Muscle of back (tissue), 13 donors: ENCODE measurements at places on chromosomes 2 and 18. TPM values are rescaled to one million over a fixed set of nuclear protein-coding genes. Genes with fewer than 3 reads are reported as not detected.

DNA sequence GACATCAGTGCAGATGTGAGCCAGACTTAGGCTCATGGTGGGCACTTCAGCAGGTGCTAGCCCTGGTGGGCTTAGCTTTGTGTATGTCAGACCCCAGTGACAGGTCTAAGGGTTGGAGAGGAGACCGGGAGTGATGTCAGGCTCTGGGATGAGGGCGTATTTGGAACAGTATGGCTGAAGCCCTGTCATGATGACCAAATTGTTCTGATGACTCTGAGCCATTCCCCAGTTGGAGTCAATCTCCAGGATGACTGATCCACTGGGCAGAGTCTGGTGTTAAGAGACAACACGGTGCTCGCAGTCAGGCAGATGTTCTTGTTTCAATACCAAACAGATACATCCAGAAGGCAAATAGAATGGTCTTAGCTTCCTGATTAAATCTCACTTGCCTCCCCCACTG, 241.5 kb downstream of the SOX11 start:
- no peak for DNase-seq

DNA sequence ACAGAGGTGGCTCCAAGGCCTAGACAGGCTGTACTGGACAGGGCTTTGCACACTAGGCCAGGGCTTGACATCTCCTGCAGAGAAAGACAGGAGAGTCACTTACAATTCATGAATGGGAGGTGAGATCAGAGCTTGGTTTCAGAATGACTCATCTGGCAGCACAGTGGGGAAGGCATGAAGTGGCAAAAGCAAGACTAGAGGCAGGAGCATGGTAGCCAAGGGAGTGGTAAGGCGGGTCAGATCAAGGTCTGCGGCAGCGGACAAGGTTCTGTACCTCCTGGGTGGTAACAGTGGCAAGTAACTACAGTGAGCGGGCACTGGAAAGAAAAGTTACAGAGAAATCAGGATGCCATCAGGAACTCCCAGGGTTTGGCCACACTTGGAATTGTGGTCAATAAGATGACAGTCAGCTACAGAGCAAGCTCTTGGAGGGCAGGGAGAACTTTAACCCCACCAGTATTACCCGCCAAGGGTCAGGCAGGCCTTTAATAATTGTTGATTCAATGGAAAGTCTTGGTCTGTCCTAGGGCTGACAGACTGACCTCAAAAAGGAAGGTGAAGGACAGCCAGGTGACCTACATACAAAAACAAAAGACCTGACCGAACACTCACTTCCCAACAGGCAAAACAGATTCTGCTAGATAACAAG, 5.7 kb downstream of the MCFD2 start:
- no peak for DNase-seq

DNA sequence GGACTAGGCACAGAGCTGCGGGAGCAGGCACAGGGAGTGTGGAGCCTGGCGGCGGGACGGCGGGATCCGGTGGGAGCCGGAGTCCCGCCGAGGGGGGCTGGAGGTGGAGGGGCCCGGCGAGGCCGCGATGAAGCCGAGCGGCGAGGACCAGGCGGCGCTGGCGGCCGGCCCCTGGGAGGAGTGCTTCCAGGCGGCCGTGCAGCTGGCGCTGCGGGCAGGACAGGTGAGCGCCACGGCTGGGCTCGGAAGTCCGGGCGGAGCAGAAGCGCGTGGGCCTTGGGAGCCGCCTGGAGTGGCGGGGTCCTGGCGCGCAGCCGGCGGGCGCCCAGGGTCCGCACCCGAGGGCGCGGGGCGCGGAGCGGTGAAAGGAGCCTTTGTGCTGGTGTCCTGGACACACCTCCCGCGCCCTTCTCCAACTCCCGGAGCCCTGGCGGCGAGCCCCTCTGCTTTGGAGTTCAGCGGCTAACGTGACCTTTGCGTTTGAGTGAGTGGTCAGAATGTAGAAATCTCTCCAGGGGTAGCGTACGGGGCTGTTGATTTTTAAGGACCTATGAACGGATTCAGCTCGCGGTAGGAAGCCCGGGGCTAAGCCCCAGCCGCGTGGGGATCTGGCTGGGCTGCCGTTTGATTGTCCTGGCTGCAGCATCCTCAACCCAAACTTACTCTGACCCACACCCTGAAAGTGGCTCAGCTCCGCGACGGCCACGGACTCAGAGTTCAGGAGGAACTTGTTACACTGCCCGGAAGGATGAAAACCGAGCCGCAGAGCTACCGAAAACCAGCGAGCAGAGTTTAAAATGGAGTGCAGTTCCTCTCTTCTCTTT, 448 bp downstream of the IMPA2 start:
- peak; percentile 51 for DNase-seq

- no peak for DNase-seq
Observed at GRCh38 chr2:241937297-241937696, 67.8 kb downstream of the RTP5 start.

DNA sequence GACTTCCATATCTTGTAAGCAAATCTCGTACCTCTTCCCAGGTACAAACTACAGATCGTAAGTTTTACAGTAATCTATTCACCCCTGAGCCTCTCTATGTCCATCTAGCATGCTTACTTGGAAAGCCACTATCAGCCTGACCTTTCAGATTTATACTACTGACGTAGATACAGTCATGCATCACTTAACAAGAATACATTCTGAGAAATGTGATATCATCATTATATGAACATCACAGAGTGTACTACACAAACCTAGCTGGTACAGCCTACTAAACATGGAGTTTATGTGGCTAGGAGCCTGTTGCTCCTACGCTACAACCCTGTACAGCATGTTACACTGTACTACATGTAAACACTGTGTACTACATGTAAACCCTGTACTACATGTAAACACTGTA, 293.2 kb upstream of the ZNF804A start:
- DNase-seq = no peak

GRCh38 chr18:76177160-76177559, 317.9 kb downstream of the ZNF516 start:
- no peak for DNase-seq

- no peak for DNase-seq
Observed at GRCh38 chr18:10745971-10746370, 220.1 kb downstream of the NAPG start.

DNA sequence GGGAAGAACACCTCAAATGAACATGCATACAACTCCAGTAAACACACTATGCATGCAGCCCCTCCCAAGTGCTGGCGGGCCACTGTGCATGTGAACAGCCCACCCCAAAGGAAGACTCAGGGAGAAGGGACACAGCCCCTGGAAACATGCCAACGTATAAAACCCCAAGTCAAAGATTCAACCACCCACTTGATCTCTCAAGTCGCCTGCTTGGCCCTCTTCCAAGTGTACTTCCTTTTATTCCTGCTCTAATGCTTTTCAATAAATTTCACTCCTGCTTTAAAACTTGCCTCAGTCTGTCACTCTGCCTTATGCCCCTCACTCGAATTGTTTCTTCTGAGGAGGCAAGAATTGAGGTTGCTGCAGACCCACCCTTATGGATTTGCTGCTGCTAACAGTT, 139.1 kb downstream of the C1D start:
- DNase-seq = no peak

DNA sequence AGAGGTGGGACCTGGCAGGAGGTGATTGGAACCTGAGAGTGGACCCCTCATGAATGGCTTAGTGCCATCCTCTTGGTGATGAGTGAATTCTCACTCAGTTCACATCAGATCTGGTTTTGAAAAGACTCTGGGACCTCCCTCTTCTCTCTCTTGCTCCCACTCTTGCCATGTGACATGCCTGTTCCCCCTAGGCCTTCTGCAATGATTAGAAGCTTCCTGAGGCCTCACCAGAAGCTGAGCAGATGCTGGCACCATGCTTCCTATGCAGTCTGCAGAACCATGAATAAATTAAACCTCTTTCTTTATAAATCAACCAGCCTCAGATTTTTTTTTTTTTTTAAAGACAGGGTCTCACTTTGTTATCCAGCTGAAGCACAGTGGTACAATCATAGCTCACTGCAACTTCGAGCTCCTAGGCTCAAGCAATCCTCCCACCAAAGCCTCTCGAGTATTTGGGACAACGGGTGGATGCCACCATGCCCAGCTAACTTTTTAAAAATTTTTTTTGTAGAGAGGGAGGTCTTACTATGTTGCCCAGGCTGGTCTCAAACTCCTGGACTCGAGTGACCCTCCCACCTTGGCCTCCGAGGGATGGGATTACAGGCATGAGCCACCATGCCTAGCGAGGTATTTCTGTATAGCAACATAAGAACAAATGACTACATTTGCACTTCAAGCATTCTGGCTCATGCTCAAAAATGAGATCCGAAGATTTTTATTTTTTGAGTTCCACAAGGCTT, 2.0 kb upstream of the ZFAND2B start:
- no peak for DNase-seq

DNA sequence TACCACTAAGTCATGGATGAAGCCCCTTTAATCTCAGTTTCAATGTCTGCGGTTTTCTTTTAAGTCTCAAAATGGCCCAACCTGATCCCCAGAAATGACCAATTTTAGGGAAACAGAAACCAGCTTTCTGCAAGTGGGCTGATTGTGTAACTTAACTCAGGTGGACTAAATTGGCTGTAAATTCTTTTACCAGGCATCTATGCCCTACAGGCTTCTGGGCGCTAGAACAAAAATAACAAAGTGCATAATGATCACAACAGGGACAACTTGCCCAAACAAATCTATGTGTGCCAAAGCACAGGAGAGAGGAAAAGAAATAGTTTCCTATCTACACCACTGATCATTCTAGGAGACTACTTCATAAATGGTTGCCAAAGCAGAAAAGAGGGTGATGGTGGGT, 112.3 kb upstream of the SETBP1 start:
- no peak for DNase-seq

DNA sequence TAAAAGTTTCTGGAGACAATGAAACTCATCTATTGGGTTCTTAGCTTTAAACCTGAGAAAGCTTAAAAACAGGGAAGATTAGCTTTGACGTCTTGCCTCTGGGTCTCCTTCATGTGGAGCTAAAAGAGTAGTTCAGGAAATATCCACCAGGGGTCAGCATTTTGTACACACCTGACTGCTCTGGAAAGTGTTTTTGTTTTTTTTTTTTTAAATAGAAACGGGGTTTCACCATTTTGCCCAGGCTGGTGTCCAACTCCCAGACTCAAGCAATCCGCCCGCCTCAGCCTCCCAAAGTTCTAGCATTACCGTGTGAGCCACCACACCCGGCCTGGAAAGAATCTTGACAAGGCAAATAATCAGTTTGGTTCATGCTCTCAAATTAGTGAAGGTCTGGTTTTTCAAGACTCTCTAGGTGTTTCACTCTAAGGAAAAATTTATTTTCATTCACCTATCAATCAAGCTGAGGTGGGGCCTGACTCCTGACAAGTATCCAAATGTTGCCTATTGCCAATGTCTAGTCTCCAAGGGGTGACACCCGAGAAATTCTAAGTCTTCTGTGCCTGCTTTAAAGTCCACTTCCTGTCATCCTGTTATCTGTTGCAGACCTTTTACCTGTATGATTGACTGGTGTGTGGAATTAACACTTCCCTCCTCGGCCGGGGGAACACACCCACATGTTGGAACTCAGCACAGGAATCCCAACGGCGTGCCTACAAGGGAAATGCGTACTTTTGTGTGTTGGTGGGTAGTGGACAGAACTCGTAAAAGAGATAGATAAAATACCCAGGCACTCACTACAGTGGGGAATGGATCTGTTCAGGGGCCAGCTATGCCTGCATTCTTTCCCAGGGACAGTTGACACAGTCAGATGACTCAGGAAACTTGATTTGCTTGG, 11.3 kb downstream of the IL1RN start:
- DNase-seq = peak; percentile 72

DNA sequence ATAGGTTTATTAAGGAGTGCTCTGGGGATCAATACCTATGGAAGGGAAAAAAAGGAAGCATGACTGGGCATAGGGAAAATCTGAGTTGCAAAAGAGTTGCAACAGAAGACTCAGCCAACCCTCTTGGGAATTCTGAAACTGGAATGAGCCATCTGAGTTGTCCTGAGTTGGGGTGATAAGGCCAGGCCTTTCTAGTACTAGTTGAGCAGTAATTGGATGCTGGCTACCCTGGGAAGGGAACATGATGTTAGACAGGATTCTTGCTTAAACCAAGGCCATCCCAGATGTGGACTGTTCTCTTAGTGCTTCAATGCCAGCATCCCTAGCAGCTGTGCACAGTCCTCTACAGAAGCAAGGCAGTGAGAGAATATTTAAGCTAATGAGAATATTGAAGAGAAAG, 348.8 kb upstream of the GULP1 start:
- DNase-seq = no peak

GRCh38 chr2:225274751-225275150, 124.8 kb upstream of the NYAP2 start:
- peak; percentile 13 for DNase-seq

DNA sequence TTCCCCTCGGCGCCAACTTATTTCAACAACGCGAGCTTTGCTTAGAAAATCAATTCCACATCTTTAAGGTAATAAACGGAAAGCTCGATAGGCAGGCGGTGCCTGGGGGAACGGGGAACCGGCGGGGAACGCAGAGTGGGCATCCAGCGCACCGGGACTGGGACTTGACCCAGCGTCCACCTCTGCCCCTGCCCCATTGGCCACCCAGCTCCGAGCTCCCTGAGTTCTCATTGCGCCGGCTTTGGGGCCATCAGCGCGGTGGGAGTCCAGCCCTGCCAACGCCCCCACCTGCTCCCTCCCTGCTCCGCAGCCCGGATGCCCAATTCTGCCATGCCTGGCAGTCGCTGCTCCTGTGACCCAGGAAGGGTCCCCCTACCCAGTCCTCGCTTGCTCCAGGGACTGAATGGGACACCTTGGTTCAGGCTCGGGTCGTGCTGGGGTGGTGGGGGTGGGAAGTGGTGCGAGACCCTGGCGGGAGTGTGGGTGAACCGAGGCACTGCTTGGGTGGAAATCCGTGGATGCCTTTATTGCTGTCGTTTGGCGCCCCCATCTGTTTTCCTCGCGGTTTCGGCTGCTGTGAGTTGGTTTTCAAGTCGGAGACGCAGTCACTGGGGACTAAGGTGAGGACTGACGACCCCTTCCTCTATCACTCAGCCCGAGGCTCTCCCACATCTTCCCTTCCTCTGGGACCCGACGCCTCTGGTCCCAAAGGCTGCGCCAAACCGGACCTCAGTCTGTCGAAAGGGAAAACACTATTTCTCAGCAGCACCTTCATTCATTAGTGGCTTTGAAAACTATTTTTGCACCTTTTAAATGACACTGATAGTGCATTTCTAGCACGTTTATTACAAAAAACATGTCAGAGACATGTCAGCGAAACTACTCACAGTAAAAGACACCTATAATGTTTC, 2.4 kb upstream of the EVX2 start:
- peak; percentile 77 for DNase-seq

DNA sequence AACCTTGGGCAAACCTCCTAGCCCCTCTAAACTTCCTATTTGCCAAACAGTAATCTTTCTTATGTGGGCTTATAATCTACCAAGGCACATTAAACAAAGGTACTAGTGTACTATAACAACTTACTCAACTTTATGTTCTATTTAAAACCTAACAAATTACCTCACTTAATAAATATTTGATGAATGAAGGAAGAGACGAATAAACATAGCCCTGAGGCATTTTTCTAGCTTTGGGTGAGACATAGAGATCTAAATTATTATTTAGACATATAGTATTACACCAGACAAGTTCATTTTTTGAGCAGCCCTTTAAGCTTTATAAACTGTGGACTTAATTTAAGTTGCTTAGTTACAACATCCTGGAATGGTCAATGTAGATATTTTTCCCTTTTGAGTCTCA, 104.6 kb downstream of the UNC80 start:
- DNase-seq = no peak

The IMMT gene
- 58.6 TPM for polyA plus RNA-seq

The CFAP221 gene
- polyA plus RNA-seq = 0.87 TPM

The FABP1 gene
- polyA plus RNA-seq = 0.34 TPM

The ITGB6 gene
- 31.8 TPM for polyA plus RNA-seq

The TRIM43 gene
- not detected for polyA plus RNA-seq

The GKN1 gene
- polyA plus RNA-seq = not detected

The ERBB4 gene
- 4.4 TPM for polyA plus RNA-seq

The MC5R gene
- 1.5 TPM for polyA plus RNA-seq

The GAL3ST2 gene
- 0.15 TPM for polyA plus RNA-seq

The CRYGD gene
- not detected for polyA plus RNA-seq
